Stimulated activated CD4-positive, alpha-beta T cell treated with anti-CD3 and anti-CD28 coated beads, Interleukin-4, amount 100 ng/mL, for 1 hour (primary cell): ENCODE measurements at places on chromosomes 13 and 19.

DNA sequence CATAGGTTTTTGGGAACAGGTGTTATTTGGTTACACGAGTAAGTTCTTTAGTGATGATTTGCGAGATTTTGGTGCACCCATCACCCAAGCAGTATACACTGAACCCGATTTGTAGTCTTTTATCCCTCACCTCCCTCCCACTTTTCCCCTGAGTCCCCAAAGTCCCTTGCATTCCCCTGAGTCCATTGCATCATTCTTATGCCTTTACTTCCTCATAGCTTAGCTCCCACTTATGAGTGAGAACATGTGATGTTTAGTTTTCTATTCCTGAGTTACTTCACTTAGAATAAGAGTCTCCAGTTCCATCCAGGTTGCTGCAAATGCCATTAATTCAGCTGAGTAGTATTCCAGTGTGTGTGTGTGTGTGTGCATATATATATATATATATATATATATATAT is 97.2 kb upstream of the EDNRB start:
- no peak for DNase-seq

- peak; percentile 43 for DNase-seq
These were observed 1.1 kb downstream of the NAXD start for GRCh38 chr13:110616103-110617101.

DNA sequence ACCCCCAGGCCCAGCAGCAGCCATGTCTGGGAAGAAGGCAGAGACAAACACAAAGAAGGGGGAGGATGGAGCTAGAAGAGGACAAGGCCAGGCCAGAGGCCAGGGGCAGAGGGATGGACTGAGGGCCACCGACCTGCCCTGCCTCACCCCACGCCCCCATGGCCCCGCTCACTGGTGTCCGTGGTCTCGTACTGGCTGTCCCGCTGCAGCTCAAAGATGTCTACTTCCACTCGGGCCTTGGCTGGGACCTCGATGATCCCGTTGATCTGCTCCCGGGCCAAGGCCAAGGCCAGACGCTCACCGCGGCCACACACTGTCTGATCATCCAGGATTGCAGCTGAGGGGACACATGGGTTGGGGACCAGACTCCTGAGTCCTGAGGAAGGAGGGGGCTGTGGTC is 5.0 kb downstream of the GRIK5 start:
- DNase-seq, result no peak

DNA sequence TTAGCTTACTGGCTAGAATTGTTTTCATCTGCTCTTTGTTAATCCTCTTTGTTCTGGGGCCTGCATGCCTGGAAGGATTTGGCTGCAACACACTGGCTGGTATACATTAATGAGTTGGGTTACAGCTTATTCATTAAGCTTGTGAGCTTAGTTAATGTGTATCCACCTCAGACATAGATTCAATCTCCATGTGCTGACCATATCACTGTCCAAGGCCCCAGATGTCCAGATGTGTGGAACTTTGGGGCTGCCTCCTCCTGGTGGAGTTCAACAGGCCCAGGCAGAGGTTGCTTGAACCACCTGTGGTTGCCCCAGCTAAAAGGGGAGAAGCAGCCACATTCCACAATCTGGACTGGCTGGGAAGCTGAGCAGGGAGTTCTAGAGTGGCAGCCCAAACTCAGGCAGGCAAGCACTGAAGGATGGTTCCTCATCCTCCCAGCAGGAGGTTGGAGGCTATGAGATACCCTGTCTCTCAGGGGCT is 5.4 kb downstream of the DIAPH3 start:
- DNase-seq, result no peak

- no peak for DNase-seq
These were observed 547.7 kb upstream of the SLITRK1 start for GRCh38 chr13:84430015-84430414.

- DNase-seq, result peak; percentile 39
These were observed 409 bp downstream of the FOSB start for GRCh38 chr19:45468159-45468651.
